ENCODE measurements at places on chromosomes 13 and 19.

GRCh38 chr13:55572862-55573261 is 1567.9 kb upstream of the PRR20A start:
- DNase-seq, result no peak

- peak; percentile 46 for DNase-seq
These were observed 100.0 kb downstream of the KLF5 start for GRCh38 chr13:73158851-73159250.

- no peak for DNase-seq
These were observed 29.8 kb upstream of the SPACA7 start for GRCh38 chr13:112346173-112346898.

GRCh38 chr13:109699628-109700071 is 86.7 kb downstream of the IRS2 start:
- DNase-seq, result no peak

GRCh38 chr13:71866335-71867130 is 471 bp downstream of the DACH1 start:
- DNase-seq, result peak; percentile 24

GRCh38 chr13:84605927-84606326 is 723.7 kb upstream of the SLITRK1 start:
- DNase-seq, result no peak

GRCh38 chr19:1491849-1492170 is 829 bp downstream of the REEP6 start:
- no peak for DNase-seq

GRCh38 chr19:1064661-1065605 is 2.0 kb upstream of the ARHGAP45 start:
- peak; percentile 81 for DNase-seq

GRCh38 chr13:94825507-94825906 is 113.2 kb upstream of the SOX21 start:
- DNase-seq, result peak; percentile 26

- no peak for DNase-seq
These were observed 3.1 kb downstream of the TSC22D1 start for GRCh38 chr13:44573071-44573470.

- DNase-seq, result no peak
These were observed 18.4 kb downstream of the AMER2 start for GRCh38 chr13:25153736-25154135.

GRCh38 chr13:47144782-47145181 is 247.9 kb upstream of the HTR2A start:
- DNase-seq, result no peak

GRCh38 chr19:1141944-1142343 is 32.1 kb downstream of the SBNO2 start:
- no peak for DNase-seq

- no peak for DNase-seq
These were observed 8.1 kb downstream of the SULT2B1 start for GRCh38 chr19:48560095-48560530.

- no peak for DNase-seq
These were observed 375.5 kb upstream of the SLITRK5 start for GRCh38 chr13:87295636-87296035.

- DNase-seq, result no peak
These were observed 184.7 kb upstream of the ARGLU1 start for GRCh38 chr13:106752584-106753170.

DNA sequence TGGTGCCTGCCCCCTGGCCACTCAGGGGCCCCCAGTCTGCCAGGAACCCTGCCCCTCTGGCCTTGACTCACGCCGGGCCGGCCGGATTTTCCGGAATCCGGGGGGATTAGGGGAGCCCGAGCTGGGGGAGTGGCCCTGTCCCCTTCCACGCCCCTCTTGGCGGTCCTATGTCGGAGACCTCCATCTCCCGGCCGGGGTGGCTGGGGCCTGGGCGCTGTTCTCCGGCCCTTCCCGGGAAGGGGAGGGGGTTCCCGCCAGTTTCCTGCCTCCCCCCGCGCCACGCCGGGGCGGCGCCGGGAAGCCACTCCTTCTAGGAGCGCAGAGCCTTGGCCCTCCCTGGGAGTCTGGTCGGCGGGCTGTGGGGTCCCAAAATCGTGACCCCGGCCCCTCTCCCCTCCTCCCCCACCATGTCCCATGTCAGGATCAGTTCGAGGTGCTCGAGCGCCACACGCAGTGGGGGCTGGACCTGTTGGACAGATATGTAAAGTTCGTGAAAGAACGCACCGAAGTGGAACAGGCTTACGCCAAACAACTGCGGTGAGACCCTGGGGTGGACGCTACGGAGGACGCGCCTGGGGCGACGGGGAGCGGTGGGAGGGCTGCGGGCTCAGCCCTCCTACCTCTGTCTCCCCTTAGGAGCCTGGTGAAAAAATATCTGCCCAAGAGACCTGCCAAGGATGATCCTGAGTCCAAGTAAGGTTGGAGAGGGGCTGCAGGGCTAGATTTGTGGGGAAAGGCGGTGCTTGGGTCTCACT is 1.3 kb downstream of the TRIP10 start:
- DNase-seq, result peak; percentile 70

DNA sequence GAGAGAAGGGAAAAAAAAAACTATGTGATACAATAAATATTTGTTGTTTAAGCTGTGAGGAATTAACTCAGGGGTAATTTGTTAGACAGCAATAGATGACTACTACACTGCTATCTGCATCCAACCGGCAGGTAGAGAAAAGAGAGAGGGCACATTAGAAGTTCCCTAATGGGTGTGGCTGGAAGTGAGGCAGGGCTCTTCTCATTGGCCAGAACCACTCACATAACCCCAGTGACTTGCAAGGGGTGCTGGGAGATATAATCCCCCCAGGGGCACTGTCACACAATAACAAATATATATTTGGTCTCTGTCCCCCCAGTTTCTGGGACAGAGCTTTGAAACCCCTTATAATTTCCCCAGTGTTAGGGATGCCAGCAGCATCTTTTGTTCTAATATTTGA is 24.3 kb downstream of the FGF21 start:
- DNase-seq, result no peak

DNA sequence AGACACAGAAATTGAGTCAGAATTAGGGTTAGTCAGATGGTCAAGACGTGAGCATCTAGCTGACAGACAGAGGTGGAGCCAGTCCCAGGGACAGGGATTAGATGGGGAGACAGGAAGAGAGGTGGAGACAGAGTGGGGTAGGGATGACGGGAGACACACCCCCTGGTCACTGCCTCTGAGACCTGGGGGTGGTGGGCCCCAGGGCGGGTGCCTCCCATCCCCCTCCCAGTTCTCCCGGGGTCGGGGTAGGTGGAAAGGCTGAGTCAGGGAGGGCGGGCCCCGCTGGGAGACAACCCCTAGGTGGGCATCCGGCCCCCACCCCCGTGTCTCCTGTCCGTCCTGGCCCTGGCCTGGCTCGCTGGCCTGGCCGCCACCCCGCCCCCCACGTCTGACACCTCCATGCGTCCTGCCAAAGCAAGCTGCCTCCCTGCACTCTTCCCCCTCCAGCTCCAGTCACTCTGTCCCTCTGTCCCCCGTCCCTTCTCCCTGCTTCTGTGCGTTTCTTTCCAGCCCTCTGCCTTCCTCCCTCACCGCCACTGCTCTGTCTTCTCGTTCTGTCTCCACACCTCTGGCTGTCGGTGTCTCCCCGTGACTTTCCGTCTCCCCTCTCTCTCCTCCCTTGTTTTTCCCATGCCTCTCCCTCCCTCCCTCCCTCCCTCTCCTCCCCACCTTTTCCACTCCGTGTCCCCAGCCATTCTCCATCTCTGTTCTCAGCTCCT is 15.1 kb downstream of the CCDC97 start:
- DNase-seq, result peak; percentile 71

- no peak for DNase-seq
These were observed 1678.3 kb upstream of the PCDH20 start for GRCh38 chr13:63093907-63094469.

DNA sequence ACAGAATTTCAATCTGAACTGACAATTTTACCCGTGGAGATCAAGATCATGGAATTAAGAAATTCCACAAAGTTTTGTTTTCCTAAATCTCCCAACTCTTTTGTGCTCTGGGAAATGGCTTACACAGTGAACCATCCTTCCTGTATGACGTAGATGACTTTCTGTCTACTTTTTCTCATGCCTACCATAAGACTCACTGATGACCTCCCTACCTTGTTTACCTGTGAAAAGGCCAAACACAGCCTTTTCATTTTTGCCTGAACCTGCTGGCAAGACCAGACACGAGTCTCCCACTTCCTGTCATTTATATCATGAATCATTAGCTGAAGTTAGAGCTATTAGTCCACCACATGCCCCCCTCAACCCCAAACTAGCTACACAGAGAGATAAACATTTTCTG is 4.6 kb upstream of the KBTBD6 start:
- DNase-seq, result no peak

- no peak for DNase-seq
These were observed at the start of gene PCDH8 for GRCh38 chr13:52848455-52849195. TSS of gene PCDH8 (minus strand) at chr13:52848640. CDS start at chr13:52848436, 204 bp downstream.

DNA sequence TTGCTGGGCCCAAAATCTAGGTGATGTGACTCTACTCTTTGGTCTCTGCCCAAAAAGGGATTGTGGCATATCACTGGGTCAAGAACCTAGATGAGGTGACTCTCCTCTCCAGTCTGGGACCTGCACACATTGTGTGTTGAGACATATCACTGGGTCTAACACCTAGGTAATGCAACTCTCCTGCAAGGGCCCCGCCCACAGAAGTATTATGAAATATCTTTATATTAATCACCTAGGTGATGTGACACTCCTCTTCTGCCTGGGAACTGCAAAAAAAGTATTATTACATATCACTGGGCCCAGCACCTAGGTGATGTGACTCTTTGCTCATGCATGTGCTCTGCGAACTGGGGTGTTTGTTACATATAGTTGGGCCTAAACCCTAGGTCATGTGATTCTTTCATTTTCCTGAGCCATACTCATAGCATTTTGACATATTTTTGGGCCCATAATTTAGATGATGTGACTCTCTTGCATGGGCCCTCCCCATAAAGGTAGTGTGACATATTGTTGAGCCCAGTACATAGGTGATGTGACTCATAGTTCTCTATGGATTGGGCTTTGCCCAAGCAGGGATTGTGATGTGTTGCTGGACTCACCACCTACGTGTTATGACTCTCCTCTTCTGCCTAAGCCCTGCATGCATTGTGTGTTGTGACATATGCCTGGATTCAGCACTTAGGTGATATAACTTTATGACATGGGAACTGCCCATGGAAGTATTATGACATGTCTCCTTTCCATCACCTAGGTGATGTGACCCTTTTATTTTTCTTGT is 11.2 kb upstream of the ZNF681 start:
- DNase-seq, result no peak

- DNase-seq, result no peak
These were observed 21.4 kb upstream of the MICU2 start for GRCh38 chr13:21625366-21625765.

GRCh38 chr19:43674183-43674582 is 4.2 kb upstream of the PLAUR start:
- no peak for DNase-seq

- peak; percentile 56 for DNase-seq
These were observed 377.6 kb downstream of the IRS2 start for GRCh38 chr13:109408591-109409382.

GRCh38 chr13:108787700-108788414 is 158.4 kb downstream of the MYO16 start:
- DNase-seq, result no peak

DNA sequence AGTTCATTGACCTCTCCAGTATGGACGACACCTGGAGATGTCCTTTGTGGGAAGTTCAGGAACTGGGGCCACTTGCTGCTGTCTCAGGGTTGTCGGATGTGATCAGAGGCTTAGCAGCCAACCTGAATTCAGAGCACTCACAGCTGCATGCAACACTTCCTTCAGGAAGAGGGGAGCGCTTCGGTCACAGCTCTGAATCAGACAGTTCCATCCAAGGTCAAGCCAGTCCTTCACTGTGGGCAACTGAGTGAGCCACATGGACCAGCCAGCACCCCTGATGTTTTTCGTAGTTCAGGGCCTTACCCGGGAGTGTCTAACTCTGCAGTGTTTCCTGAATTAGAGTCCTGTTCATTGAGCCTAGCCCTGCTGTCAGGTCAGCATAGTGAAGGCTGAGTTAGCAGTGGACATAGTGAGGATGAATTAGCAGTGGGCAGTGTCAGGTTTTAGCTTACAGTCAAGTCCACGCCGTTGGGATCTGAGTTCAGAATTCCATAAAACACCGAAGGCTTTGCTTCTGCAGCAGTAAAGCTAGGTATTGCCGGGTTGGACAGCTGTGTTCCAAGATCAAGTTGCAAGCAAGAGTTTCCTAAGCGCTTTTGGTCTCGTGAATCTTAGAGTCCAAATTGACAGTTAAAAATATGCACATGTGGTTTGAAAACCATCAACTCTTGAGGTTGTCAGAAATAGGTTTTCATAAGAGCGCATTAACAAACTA is 5.1 kb downstream of the ZNF555 start:
- no peak for DNase-seq

GRCh38 chr13:109131698-109132257 is 502.4 kb downstream of the MYO16 start:
- peak; percentile 57 for DNase-seq

DNA sequence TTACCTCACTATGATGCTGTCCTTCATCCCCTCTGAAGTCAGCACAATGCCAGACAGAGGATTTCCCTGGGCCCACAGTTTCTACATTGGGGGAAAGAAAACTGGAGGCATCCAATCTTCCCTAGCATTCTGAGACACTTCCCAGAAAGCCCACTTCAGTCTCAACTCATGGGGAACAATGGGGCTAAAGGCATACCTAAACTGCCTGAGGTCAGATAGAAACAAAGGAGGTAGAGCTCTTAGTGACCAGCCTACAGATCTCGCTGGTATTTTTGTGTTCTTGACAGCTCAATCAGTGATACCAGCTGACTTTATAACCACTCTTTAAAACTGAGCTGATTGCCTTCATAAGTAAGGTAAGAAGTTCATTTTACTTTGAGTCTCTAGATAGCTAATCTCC is 881.0 kb upstream of the GPC6 start:
- no peak for DNase-seq

DNA sequence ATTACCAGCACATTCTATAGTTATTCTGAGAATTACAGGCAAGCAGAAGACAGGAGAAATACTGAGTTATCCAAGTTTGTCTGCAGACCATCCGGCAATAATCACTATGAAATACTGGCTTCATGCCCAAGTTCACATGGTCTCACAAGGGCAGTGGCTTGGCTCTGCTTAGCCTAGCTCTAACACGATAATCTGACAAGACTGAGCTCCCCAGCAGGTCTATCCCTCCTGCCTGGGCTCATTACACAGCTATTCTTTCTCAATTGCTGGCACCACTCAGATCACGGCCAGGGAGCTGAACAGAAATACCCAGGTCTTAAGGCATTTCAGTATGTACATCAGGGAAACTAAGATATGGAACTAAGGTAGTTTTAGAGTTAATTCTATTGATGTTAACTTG is 361.6 kb upstream of the PCDH20 start:
- DNase-seq, result no peak

DNA sequence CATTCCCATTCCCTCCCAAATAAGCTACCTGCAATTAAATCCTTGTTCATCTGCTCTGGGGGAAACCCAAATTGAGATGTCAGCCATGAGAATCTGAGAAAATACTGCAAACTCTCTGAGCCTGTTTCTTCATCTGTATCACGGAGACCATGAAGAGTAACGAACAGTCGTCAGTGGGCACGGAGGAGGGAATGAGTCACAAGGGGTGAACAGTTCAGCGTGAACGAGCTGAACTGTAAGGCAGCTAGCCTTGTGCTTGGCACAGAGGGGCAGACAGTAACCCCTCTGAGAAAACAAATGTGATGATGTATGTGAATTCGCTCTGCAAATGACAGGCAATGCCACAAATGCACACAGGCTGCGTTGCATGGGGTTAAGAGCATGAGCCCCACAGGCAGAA is 288.7 kb downstream of the FOXO1 start:
- DNase-seq, result no peak
